Eye (tissue), 1 donor: ENCODE measurements at places on chromosomes 7 and 10.
A peak's percentile ranks its signal among the peaks of the same experiment; 100 is the strongest.

DNA sequence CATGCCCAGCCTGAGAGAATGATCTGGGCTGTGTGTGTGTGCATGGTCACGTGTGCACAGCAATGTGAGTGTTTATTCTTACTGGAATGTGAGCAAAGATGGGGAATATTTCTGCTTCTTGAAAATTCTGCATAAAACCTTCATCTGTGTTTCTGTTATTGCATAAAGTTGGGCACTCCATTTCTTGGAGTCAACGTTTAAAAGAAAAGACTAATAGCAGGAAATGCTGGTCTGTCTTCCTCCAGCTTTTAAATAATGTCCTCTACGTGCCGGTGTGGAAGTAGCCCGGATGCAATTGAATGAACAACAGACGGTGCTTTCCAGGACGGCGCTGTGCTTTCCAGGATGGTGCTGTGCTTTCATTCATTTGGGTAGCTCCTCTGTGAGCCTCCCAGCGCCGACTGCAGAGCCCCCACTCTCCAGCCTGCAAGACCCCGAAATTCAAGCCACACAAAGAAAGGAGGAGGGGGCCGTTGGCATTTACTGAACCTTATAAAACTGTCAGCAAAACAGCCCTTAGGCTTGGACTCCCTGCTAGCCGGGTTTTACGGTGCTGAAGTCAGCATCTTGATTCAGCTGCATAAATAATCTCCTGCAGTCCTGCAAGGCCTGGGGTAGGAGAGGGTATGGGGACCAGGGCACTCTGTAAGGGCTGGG is 158.2 kb upstream of the PRKCQ start:
- DNase-seq: peak; percentile 69

GRCh38 chr7:11170863-11171568 is 197.3 kb downstream of the PHF14 start:
- no peak for DNase-seq

DNA sequence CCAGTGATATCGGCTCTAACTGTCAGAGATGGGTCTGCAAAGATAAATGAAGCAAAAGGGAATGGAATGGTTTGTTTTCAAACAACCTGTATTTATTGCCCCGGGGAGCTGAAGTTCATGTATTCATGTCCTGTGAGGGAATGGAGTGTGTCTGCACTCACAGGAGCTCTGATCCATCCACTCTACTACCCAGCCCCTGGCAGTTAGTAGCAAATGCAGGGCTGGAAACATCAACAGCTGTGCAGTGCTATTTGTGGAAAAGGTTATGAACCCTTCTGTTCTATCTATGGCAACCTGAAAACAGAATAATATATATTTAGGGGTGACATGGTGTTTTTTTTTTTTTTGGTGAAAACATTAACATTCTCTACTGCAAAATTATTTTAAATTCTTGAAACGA is 9.8 kb downstream of the AGR2 start:
- no peak for DNase-seq

DNA sequence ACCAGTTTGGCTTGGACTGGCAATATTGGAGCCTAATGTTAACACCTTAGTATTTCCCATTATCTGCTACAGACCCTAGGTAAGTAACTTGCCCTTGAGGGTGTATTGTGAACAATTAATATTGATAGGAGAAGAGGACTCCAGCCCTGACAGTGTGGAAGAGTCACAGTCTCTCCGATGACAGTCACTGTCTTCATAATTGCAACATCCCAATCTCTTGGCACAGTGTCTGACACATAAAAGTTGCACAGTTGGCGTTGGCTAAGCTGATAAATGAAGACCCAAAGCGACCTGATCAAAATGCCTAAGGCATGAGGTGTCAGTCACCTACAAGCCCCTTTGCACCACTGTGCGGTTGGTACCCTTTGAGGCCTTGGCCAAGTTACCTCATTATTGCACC is 154.7 kb upstream of the AOAH start:
- DNase-seq: no peak

GRCh38 chr7:131100357-131101054 is 227.2 kb upstream of the MKLN1 start:
- no peak for DNase-seq

DNA sequence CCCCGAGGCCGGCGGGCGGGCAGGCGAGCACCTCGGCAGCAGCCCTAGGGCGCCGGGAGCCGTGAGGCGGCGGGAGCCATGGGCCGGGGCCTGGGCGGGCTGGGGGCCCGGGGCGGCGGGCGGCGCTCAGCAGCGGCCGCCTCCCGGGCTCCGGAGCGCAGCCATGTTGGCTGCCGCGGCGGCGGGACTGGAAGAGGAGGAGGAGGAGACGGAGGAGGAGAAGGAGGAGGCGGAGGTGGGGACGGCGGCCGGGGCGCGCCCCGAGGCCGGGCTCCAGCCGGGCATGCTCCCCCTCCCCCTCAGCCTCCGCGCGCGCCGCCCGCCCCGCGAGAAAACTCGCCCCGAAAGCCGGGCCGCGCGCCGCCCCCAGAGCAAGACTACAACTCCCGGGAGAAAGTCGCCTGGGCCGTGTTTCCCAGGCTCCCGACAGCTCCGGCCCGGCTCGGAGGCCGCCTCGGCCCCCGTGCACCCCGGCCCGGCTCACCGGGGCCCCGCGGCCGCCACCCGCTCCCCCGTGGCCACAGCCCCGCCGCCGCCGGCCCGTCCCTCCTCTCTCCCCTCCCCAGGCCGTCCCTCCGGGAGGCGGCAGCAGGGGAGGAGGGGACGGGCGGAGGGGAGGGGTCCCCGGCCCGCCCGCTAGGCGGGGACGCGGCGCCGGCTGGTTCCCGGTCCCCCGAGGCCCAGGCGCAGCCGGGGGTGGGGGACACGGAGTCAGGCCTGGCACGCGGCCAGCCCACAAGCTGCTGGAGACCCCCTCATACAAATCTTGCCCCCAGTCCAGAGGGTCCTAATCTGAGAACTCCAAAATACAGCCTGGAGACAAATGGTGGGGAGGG is at the start of gene DLG5:
Gene DLG5, minus strand, starts transcription at position 190 of the 836 bp plus-strand sequence. CDS start 235 bp downstream, outside the sequence.
- peak; percentile 80 for DNase-seq

DNA sequence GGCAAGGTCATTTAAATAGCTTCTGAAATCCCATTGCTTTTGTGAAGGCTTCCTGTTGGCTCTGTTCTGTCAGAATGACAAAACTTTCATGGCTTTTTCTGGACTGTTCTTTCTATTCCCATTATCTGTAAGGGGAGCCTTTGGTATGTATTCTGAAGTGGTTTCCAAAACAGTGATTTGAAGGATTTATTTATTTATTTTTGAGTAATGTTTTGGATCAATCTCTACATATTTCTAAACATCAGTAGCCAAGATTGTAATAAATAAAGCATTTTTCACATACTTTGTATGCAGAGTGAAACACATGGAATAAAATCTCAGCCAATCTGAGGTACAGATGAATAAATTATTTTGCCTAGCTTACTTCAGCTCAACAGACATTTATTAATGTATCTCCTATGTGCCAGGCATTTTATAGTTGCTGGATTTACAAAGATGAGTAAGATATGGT is 121.1 kb downstream of the BBS9 start:
- peak; percentile 23 for DNase-seq

DNA sequence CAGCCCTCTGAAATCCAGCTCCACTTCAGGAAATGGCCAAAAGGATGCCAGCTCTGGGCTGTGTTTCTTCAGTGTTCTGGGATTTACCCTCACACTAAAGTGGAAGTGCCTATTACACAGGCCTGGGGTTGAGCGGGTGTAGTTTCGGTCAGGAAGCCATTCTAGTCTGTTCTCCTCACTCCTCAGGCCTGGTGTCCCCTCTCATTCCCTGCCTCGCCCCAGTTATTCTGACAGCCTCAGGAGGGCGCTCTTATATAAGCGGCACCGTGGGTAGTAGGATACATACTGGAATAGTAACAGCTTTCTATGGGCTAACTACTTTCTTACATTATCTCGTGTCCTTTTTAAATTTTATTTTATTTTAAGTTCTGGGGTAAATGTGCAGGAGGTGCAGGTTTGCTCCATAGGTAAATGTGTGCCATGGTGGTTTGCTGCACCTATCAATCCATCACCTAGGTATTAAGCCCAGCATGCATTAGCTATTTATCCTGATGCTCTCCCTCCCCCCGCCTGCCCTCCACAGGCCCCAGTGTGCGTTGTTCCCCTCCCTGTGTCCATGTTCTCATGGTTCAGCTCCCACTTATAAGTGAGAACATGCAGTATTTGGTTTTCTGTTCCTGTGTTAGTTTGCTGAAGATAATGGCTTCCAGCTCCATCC is 12.2 kb upstream of the LGI1 start:
- no peak for DNase-seq

DNA sequence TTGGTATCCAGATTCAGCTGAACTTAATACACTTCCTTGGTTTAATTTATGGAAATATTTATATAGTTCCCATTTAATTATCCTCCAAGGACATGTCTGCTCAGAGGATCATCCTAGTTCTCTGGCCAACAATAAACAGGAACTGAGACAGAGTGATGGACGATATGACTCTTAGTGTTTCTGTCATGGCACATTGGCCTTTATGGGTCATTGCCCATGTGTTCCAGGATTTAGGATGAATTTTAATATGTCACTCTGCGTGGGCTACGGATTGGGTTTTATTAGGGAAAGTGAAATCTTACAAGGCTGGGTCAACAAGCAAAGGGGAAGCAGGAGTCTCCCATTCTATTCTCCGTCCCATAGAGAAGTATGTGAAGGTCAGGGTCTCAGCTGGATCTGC is 18.8 kb upstream of the TNPO3 start:
- no peak for DNase-seq

- no peak for DNase-seq
Observed at GRCh38 chr7:144628176-144628575, 207.7 kb downstream of the TPK1 start.
